Omental fat pad (tissue), 4 donors: ENCODE measurements at places on chromosomes 1 and 21. TPM values are rescaled to one million over a fixed set of nuclear protein-coding genes. Genes with fewer than 3 reads are reported as not detected.
A peak's percentile ranks its signal among the peaks of the same experiment; 100 is the strongest.

Gene ETV3L
- not detected for total RNA-seq

Gene HCN3
- 1.8 TPM for total RNA-seq

Gene PRMT6
- total RNA-seq: 8.1 TPM

Gene PPM1J
- 1.6 TPM for total RNA-seq

Gene GCSAML
- not detected for total RNA-seq

Gene DCST1
- not detected for total RNA-seq

Gene ZNF678
- 5.7 TPM for total RNA-seq

Gene BSND
- total RNA-seq: not detected

Gene COL8A2
- total RNA-seq: 4.2 TPM

Gene TNFRSF18
- total RNA-seq: 2.8 TPM

Gene TXNDC12
- total RNA-seq: 35.9 TPM

Gene TDRD5
- 0.24 TPM for total RNA-seq

Gene ITGB2
- total RNA-seq: 224 TPM

DNA sequence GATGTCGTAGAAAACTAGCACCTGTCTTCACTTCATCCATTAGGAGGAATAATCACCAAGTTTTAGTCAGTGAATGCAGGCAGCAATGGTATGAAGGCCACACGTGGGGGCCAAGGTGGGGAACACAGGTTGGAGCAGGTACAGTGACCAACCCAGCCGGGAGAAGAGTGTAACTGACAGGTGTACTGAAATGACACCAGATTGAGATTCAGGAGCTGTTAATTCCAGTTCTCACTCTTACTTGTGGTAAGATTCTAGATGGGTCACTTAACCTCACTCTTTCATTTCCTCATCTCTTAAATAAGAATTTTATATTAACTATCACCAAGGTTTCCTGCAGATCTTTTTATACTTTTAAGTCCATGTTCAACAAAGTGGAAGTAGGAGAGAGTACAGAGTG lies 206.2 kb upstream of the PTBP2 start:
- DNase-seq: no peak

DNA sequence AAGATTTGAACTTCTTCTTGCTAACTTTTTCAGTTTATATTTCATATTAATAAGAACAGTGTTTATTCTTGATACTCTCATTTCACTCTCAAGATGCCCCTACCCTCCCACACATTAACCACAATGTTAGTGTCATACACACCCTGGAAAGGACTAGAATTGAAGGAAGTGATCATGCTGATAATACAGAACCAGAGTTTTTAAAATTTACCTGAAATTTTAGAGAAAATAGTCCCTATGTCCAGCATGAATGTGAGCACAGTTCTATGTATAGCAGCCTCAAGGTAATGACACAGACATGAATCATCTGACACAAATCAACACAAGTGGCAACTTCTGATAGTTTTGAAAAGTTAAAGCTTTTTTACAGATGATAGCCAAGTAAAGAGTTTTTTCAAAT lies 26.0 kb downstream of the RGS1 start:
- DNase-seq: no peak

DNA sequence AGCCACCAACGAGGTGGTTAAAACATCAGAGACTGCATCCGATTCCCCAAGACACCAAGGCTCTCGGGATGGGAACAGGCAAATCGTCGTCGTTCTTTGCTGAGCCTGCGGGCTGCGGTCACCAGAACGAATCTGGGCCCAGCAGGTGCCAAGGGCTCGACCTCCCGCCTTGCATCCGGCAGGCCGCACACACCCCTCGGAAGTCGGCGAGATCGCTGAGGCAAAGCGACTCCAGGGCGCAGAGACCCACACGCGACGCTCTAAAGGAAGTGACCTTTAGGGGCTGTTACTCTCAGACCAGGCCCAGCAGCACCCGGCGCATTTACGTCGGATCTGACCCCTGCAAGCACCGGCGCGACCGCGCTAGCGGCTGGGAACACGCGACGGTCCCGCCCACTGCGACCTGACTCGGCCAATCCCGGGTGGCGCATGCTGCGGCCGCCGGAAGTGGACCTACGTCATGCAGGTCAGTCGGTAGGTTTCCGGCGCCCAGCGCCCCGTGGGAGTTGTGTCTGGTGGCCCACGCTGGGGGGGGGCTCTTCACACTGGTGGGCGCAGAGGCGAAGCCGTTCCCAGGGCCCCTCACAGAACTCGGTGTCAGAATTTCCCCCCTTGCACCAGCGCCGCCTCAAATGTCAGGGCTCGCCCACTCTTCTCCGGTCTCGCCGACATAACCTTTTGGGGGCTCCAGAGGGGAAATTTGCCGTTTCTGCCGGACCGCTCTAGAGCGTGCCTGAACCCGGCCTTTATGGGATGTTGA lies 7.5 kb upstream of the PARK7 start:
- DNase-seq: peak; percentile 79

DNA sequence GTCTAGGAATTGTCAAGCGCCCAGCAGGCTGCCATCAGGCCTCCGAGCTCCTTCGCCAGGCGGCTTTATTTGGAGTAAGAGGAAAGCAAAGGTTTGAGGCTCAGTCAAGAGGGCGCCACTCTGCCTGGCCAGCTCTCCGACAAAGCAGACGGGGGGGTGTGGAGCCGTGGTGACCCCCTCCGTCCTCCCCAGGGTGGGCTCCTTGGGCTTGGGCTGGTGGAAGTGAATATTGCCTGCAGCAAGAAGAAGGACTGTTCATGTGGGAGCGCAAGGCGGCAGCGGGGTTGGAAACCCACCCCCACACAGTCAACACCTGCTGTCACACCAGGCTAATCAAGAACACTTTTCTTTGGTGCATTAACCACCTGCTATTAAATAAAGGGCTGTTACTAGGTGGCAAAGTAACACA lies 14.6 kb downstream of the EPHX1 start:
- no peak for DNase-seq

- DNase-seq: no peak
Observed at GRCh38 chr1:32771561-32772280, 45.4 kb downstream of the YARS1 start.

GRCh38 chr1:96747565-96747964 lies 26.0 kb downstream of the PTBP2 start:
- no peak for DNase-seq

DNA sequence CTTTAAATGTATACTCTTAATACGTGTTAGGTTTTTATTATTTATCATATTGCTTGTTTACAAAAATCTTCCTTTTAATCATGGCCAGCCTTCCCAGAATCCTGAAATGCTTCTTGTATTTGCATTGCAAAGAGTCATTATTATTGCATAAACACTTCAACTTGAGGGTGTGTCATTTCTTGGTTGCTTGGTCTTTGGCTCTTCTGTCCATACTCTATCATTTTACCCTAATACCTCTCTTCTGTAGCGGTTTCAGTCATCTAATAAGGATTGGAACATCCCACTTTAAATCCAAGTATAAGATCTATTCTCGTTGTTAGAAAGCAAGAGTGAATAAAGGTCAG lies 200.6 kb upstream of the CACYBP start:
- DNase-seq: no peak

DNA sequence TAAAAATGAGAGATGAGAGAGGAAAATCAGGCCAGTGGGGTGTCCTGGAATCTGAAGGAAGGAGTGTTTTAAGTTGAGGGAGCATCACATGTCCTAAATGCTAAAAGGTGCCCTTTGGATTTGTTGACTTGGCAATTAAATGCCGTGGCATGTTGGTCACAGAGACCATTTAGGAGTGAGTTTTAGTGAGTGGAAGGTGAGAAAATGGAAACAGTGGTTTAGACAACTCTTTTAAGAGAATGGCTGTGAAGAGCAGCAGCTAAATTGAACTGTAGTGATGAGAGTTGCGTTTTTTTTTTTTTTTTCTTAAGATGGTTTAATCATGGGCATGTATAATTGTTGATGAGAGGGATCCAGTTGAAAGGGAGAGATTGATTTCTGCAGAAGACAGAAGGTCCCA lies 95.0 kb downstream of the S1PR1 start:
- no peak for DNase-seq

DNA sequence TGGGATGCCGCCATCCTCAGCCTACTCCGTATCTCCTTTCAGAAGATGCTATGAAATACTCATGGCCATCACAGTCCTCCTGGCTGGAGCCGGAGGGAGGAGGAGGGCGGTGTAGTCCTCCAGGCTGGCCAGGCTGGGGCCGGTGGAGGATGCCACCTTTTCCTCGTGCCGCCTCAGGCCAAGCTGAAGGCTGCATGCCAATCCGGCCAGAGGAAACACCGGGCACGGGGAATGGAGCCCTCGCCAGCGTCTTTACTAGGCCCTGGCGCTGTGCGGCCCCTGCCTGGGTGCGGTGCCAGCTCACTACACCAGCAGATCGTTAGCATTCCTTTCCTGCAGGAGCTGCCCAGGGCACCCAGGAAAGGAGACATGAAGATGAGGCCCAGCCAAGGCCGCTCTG lies 70.1 kb downstream of the CASZ1 start:
- no peak for DNase-seq

GRCh38 chr21:26170471-26171257 lies at the start of gene APP:
Gene APP, minus strand, starts transcription at chr21:26170770. Its CDS starts 150 bp downstream, at chr21:26170620.
- peak; percentile 64 for DNase-seq

GRCh38 chr1:113770031-113770430 lies 10.7 kb upstream of the PHTF1 start:
- no peak for DNase-seq

DNA sequence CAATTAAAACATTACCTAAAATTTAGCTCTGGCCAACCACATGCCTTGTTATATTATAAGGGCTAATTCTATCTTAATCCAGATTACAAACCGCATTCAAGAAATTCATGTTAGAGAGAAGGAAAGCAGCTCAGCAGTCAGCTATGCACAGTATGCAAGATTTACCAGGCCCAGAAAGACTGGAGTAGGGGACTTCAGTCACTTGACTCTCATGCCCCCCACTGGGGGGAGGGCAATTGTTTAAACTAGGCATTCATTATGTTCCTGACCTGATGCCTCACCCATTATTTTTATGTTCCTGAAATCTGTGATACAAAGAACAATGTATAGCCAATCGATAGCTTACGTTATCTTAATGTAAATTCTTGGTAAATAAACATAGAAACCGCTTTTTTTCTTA lies 96.9 kb downstream of the ZNF644 start:
- DNase-seq: no peak

DNA sequence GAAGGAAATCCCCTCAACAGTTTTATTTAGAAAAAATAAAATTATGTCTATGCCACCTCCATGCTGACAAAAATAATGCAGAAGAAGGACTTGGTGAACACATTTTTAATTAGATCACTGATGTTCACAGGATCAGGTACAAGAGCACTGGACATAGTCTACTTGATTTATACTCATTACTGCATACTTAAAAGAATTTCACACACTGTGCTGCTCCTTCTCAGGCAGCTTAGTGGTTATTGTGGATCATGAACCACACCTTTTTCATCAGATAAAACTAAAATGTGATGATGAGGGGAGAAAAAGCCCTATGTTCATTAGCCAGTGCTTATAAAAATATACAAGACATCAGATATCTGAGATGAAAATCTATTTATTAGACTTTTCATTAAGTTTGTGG lies 103.3 kb upstream of the DPH5 start:
- DNase-seq: no peak

DNA sequence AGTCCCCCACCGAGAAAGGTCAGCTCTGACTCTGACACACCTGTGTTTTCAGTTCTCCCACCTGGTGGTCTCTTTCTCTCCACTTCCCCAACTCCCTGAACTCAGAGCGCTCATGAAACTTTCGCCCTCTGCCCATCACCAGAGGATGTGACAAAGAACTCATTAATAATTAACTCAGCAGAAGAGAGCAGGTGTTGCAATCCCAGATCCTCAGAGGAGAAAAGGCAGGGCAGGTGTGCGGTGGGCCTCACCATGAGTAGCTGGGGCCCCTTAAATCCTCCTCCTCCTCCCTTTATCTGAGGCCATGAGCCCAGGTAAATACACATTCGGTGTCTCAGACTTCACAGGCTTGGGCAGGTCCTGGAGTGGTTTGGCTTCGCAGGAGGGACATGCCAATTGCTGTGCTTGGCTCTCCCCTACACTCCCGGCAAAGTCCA lies 1.7 kb upstream of the LAMB3 start:
- no peak for DNase-seq

GRCh38 chr1:19786988-19787423 lies 12.7 kb downstream of the TMCO4 start:
- no peak for DNase-seq

GRCh38 chr1:6468729-6469461 lies 2.9 kb upstream of the TNFRSF25 start:
- DNase-seq: no peak

- no peak for DNase-seq
Observed at GRCh38 chr1:90402893-90403849, 313.9 kb downstream of the BARHL2 start.

- no peak for DNase-seq
Observed at GRCh38 chr1:17545356-17545755, 5.9 kb downstream of the ARHGEF10L start.

- DNase-seq: no peak
Observed at GRCh38 chr1:230796626-230797025, 49.4 kb downstream of the CAPN9 start.

- DNase-seq: no peak
Observed at GRCh38 chr21:32687643-32688345, 40.0 kb downstream of the SYNJ1 start.

DNA sequence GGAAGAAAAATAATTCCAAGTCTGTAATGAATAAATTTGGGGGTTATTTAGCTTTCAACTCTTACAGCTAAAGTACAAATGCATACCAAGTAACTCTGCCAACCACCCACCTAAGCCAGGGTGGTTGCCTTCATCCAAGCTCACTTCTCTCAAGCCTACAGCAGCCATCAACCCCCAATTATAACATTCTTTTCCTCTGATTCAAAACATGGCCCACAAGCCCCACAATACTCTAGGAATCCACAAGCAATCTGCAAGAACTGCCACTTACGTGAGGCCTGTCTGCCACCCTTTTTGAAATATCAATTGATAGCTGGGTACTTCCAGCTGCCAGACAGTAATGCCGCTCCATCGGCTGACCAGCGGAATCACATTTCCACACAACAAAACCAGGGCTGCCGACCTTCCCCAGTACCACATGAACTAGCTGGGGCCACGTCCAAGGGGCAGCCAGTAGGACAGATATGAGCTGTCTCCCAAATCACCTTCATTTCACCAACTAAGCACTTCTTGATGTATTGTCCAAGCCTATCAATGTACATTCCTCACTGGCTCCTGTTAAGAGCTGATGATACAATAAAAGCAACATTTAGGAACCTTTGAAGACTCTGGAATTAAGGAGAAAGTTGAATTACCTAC lies 3.2 kb downstream of the LBR start:
- no peak for DNase-seq

DNA sequence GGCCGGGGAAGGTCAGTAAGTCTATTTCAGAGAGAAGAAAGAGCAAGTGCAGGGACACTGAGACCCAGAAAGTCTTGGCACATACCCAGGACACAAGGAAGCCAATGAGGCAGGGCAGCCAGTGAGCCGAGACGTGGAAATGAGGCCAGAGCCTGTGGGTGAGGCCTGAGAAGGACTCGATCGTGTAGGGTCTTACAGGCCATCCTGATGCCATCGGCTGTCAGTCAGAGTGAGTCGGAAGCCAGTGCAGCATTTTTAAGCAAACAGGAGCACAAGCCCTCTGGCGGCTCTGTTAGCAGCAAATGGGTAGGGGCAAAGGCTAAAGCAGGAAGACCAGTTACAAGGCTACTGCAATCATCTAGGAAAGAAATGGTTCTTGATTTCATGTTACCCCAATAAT lies 6.1 kb upstream of the GJB3 start:
- no peak for DNase-seq

- DNase-seq: no peak
Observed at GRCh38 chr1:45116820-45117219, 89.6 kb downstream of the ZSWIM5 start.

GRCh38 chr1:101073836-101074235 lies 48.3 kb upstream of the DPH5 start:
- DNase-seq: no peak
